Stimulated activated CD4-positive, alpha-beta T cell treated with anti-CD3 and anti-CD28 coated beads, TNF-alpha, amount 100 ng/mL, for 24 hours (primary cell): ENCODE measurements at places on chromosomes 5 and 9.

DNA sequence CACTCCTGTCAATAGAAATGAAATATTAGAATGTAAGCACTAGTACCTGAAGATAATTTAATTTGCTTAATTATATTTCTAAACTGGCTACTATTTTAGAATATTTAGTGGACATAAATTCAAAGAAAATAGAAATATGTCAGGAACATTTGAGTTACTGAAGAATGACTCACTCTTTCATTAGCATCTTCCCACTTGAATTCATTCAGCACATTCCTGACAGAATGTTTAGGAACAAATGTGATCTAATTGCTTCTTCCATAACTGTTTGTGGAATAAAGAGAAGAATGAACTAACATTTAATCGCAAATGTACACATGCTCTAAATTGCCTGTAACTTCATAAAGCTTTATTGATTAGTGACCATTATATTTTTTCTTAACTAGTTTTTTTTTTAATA, 306.2 kb upstream of the ADAMTSL1 start:
- DNase-seq: no peak

DNA sequence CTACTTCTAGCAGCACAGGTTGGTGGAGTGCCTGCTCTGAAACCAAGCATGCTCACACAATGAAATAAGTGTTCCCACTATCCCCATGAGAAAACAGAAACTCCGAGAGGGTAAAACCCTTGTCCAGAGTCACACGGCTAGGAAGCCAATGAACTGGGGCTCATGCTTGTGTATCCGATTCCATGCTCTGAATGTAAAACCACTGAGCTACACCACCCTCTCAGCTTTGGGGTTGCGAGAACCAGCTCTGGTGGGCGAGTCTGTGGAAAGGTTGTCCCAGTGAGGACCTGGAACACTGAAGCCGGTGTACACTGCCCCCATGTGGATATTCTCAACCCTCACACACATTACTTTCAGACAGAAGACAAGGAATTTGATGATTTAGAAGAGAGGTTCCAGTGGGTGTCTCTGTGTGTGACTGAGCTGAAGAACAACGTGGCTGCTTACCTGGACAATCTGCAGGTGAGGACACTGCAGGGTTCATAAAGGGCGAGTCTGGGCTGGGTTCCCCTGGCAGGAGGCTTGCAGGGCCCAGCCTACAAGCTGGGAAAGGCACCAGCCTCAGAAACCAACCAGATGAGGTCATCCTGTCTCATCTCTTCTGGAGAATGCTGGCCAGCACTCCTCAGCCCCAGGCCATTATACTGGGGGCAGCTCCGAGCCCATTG, 37.4 kb downstream of the ARHGEF37 start:
- DNase-seq: peak; percentile 19

DNA sequence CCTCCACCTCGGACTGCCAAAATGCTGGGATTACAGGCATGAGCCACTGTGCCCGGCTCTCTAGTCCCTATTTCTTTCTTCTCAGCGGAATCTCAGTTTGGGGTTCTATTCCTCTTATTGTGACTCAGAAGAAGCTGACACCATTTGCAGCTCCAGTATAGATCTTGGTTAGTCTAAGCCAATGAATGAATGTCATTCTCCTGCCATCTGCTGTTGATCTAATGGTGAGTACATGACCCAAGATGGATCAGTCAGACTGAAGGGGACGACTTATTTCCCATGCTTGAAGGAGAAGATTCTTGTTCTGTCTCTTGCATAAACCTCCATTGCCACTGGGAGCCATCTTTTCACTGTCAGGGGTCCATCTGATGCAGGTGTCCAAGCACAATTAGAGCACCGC, 76.0 kb upstream of the KLF9 start:
- no peak for DNase-seq

DNA sequence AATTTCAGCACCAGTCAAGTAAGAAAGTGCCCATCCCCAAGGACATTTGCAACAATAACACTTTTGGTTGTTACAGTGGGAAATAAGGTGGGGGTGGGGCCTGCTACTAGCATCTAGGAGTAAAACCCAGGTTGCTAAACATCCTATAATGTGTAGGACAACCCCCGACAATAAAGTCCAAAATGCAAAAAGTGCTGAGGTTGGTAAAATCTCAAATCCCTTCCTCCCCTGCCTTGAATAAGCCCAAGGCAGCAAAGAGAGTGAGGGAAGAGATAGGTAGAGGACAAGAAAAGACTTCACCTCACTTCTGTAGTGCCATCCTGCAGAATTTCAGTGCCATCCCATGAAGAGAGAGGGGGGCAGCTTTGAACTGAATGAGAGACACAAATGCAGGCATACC, 117.5 kb upstream of the NIPBL start:
- DNase-seq: no peak

- DNase-seq: no peak
Observed at GRCh38 chr5:154044581-154044980, 5.8 kb downstream of the MFAP3 start.

GRCh38 chr5:160750938-160751657, 100.9 kb downstream of the ATP10B start:
- no peak for DNase-seq

- no peak for DNase-seq
Observed at GRCh38 chr5:62614355-62614754, 35.7 kb downstream of the LRRC70 start.

GRCh38 chr9:136336156-136336870, 9.0 kb downstream of the GPSM1 start:
- DNase-seq: no peak

DNA sequence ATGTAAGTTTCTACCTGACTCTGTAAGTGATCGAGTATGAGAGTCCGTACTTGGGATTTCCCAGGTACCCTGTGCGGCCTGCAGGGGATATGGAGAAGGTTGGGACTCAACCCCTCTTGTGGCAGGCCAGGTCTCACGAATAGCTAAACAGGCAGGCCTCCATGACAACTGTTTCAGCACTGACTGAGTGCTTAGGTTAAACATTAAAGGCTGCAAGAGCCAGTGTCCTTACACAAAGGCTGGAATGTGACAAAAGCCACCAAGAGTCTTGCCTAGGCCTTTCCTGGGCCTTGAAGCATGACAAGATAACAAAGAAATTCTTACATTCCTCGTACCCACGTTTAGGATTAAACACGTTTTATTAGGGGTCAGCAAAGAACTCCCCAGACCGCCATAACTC, 58.6 kb downstream of the THBS4 start:
- DNase-seq: no peak
